ENCODE measurements at places on chromosomes 12 and 14.

DNA sequence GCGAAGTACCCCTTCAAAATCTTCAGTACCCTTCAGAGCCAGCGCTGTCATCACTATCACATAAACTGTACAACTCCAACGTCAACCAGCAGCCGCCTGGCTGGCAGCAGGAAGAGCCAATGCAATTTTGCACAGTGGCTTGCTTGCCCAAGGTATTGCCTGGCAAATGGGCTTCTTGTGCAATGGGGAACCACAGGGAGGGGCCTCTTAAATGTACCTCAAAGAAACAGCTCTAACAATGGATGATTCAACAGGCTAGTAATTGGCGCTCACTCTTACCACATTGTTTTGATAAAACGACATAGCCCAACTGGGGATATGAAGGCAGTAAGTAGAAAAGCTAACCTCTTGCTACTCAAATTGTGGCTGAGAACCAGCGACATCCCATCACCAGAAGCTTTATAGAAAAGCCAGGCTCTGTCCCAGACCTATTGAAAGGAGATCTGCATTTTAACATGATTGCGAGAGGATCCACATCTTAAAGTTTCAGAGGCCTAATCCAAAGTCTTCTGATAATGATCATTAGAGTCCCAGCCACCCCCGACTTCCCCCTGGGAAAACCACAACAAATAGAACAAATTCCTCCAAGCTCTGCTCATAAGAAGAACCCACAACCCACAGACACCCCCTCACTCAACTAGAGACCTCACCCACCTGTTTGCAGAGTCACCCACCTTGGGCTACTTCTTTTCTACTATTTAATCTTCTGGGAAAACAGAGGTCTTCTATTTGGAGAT is 125.3 kb upstream of the HIF1A start:
- DNase-seq = no peak

- no peak for DNase-seq
Observed at GRCh38 chr12:97545804-97546203, 83.2 kb downstream of the RMST start.

DNA sequence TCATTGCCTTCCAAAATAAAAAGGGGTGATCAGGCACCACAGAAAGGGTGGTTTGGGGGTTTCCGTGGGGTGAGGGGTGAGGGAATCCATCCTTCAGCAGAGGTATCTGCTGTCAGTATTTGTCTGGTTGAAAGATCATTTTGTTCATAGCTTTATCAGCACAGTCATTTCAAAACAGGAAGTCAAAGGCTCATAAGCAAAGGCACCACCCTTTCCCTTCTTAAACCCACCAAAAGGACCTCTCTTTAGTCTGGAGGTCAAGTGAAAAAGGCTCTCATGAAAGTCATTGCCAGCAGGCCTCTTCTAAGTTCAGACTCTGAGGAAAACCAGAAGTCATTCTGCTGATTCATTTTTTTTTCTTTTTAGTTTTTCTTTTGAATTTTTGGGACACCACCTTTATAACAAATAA is 6.2 kb downstream of the CHST11 start:
- no peak for DNase-seq

GRCh38 chr14:21723431-21724045 is 49.9 kb upstream of the OR4E1 start:
- no peak for DNase-seq

GRCh38 chr12:39574785-39575497 is 44.7 kb downstream of the ABCD2 start:
- no peak for DNase-seq

DNA sequence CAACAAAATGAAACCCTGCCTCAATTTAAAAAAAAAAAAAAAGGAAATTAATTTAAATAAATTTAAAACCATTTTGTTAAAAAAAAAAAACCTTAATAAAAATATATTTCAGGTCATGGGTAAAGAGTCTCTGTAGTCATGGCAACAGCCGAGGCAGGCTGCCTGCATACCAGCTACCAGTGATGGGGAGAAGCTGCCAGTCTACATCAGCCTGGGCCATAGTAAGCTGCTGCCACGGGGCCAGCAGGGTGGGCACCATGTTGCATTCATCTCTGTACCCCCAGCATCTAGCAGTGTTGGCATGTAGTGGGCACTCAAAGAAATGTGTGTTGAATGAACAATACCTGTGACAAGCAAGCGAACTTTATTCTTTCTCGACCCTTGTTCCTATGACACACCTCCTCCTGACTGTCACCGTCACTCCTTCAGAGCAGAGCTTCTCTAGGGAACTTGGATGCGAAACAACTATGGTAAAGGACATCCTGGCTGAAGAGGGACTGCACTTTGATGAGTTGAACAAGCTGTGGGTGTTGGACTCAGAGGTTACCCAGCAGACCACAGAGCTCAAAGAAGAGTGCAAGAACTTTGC is 7.3 kb upstream of the AP4S1 start:
- DNase-seq = no peak

GRCh38 chr12:66724616-66725015 is 45.7 kb upstream of the GRIP1 start:
- no peak for DNase-seq

DNA sequence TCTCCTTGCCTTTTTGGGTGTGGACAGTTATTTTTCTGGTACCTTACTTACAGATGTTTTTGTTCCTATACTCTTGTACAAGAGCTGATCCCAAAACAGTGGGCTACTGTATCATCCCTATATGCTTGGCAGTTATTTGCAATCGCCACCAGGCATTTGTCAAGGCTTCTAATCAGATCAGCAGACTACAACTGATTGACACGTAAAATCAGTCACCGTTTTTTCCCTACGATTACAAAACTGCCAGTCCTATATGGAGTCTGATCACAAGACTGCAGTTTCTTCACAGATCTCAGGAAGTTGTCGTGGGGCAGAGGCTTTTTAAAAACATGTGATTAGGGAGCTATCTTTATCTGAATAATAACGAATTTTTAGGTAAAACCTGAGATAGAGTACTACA is 1.3 kb downstream of the LYSET start:
- DNase-seq = no peak

DNA sequence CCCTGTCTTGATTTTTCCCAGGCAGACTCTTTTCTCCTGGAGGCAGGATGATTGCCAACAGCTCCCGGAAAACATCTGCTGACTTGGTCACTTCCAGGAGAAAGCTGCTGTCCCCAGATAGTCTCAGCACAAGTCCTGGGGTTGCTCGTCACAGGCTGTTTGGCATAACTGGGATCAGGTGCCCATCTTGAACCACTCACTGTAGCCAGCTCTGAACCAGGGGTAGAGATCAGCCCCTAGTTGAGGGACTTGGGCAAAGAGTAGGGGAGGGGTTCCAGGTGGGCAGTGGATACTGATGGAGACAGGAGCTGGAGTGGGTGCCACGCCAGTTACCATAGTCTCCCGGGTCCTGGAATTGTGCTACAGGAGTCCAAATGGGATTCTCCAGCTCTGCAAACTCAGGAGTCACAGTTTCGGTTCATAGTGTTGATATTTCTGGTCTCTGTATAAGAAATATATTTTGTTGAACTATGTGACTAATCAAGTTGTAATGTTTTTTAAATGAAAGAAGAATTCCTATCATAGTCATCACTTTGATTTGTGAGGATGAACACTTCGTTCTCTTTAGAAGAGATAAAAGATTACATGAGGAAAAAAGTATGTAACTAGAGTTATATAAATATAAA is 1154.5 kb downstream of the AACS start:
- DNase-seq = no peak

GRCh38 chr14:90177539-90178189 is 78.7 kb upstream of the PSMC1 start:
- no peak for DNase-seq

GRCh38 chr14:68794130-68794850 is 1.4 kb upstream of the ZFP36L1 start:
- peak; percentile 89 for DNase-seq

- DNase-seq = peak; percentile 46
Observed at GRCh38 chr14:24710403-24711112, 76.6 kb upstream of the GZMB start.

Data from right lung (tissue), 10 donors.